ENCODE measurements at places on chromosomes 16 and 17.

DNA sequence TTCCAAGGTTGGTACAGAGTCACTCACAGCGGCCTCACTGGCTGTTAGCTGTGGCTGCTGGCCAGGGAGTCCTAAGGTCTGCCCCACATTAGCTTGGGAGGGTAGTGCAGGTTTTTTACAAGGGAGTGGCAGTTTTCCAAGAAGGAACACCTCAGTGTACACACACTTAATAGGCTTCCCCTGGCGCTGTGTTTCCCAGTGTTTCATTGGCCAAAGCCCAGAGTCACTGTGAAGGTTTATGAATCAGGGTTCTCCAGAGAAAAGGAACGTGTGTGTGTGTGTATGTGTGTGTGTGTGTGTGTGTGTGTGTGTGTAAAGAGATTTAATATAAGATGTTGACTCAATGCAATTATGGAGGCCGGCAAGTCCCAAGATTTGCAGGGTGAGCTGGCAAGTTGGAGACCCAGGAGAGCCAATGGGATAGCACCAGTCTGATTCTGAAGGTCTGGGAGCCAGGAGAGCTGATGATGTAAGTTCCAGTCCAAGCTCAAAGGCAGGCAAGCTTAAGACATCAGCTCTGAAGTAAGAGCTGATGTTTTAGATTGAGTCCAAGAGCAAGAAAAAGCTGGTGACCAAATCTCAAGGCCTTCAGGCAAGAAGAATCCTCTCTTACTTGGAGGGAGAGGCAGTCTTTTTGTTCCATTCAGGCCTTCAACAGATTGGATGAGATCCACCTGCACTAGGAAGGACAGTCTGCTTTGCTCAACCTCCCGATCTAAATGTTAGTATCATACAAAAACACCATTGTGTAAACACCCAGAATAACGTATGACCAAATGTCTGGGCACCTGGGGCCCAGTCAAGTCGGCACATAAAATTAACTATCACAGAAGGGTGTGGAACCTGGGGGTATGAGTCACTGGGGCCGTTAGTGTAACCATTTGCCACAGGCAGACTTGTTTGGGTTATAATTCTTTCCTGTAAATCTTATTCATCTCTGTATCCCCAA, 206.8 kb downstream of the PRKCA start:
- no peak for DNase-seq

GRCh38 chr17:45018848-45019711, 32.4 kb downstream of the DCAKD start:
- peak; percentile 87 for DNase-seq

DNA sequence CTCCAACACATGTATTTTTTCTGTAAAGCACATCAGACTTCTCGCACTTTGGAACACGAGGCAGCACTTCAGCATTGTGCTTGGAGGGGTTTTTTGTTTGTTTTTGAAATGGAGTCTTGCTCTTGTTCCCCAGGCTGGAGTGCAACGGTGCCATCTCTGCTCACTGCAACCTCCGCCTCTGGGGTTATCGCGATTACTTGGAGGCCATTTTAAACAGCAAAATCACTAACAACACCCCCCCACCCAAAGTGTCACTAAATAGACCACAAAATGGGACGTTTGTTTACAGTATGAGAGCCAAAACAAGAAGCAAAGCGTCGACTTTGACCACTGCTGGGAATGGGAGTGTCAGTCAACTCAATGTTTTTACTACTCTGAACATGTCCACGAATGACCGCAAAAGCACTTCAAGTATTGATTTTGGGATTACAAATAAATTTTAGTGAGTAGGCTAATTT, 9.0 kb upstream of the C16orf87 start:
- DNase-seq, result no peak

GRCh38 chr16:29915590-29916247, 10.3 kb downstream of the KCTD13 start:
- DNase-seq, result no peak

GRCh38 chr17:48487221-48487620, 43.6 kb downstream of the HOXB1 start:
- no peak for DNase-seq

GRCh38 chr16:16136588-16136987, 86.7 kb downstream of the ABCC6 start:
- DNase-seq, result no peak

- no peak for DNase-seq
These were observed 36.1 kb upstream of the FASN start for GRCh38 chr17:82134101-82134500.

DNA sequence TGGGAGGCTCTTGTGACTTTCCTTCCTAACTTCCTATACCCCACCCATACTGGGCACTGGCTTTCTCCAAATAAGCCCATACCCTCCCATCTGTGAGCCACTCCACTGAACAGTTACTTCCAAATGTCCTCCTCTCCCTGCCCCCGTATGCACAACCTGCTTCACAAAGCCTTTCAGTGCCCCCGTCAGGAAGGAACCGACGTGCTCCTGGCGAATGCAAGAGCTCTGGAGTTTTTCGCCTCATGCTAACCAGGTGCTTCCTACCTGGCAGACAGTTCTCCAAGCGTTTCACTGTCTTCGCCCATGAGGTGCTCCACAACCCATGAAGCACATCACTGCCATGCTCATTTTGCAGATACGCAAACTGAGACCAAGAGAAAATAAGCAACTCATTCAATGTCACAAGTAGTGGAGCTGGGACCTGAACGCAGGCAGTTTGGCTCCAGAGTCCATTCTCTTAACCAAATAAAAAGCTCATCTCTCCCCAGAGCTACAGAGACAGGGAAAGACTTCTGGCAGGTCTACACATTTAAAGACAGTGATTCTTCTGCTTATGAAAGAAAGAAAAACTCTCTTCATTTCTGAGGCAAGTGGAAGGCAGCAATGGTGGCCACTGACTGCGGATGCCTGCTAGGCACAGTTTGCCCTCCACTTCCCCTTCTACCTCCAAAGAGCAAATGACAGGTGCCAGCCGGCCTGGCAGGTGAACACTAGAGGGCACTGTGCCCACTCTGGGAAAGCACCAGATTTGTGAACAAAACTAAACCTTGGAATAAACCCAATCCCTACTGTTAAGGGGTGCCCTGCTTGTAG, 23.8 kb downstream of the SPHK1 start:
- DNase-seq, result peak; percentile 61

- no peak for DNase-seq
These were observed 30.5 kb upstream of the JPH3 start for GRCh38 chr16:87571868-87572244.

- DNase-seq, result no peak
These were observed 5.8 kb downstream of the MPRIP start for GRCh38 chr17:17048106-17048505.

DNA sequence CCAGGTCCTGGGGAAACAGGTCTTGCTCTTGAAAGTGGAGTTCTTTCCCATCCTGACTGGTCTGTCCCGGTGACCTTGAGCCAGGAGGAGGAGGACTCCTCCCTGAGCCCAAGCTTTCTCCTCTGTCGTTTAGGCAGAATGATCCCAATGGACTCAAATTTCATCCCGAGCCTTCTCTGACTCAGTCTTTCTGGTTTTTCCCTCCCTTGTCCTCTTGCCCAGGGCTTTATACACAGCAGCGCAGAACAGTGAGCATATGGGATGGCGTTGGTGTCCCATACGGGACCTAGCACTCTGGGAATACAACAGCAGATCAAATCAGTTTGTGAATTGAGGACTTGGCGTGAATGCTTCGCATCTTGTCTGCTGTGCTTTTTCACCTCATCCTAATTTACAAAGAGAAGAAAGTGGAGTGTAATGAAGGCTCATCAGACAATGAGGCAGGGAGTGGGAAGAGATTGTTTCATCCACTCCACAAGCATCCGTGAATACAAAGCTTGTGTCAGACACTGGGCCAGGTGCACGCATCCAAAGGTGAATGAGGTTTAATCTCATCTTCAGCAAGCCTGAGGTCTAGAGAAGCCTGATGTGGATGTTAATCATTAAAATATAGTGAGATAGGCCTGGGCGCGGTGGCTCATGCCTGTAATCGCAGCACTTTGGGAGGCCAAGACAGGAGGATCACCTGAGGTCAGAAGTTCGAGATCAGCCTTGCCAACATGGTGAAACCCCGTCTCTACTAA, 1.1 kb upstream of the XYLT1 start:
- no peak for DNase-seq

GRCh38 chr17:77478899-77479298, 338.1 kb downstream of the SEC14L1 start:
- DNase-seq, result no peak

- peak; percentile 0 for DNase-seq
These were observed 28.2 kb downstream of the ADAMTS18 start for GRCh38 chr16:77406680-77407079.

DNA sequence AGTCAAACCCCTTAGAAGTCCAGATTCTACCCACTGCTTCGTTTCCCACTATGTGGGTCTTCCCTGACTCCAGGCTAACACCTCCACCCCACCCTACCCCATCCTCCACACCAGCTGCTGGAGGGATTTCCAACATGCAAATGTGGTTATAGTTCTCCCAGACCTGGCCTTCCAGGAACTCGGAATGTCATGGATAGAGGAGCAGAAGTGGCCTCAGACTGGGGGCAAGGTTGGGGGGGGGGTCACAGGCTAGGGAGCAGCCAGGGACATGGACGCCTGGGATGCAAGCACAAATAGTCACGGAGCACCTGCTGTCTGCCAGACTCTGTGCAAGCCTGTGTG, 2.0 kb downstream of the CAMKK1 start:
- no peak for DNase-seq

DNA sequence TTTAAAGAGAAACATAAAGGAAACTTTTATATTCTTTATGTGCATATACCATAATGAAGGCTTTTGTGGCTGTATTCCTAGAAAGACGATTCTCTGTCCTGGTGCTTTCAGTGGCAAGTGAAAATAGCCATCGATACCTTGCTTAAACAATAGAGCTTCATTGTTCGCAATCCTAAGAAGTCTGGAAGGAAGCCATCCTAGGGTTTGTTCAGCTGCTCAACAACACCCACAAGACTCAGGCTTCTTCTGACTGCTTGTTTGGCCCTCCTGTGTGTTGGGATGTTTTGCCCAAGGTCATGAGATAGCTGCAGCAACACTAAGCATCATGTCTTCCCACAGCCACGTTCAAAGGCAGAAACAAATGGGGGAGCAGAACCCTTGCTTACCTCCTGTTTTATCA, 36.1 kb upstream of the COX10 start:
- DNase-seq, result no peak

DNA sequence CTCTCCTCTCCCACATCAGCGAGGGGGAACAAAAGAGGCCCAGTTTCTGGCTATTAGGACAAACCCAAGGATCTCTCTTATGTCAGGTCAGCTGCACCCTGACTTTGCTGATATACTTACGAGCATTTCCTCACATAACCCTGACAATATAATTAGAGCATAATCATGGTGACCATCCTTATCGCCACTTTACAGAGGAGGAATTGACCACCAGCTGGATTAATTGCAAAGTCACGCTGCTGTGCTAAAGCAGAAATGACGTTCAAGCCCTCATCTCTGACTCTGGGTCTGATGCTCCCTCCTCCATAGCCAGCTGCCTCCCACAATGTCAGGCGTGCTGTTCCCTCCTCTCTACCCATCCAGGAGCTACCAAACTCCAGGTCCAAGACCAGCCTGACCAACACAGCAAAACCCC, 42.6 kb downstream of the TRARG1 start:
- DNase-seq, result no peak

DNA sequence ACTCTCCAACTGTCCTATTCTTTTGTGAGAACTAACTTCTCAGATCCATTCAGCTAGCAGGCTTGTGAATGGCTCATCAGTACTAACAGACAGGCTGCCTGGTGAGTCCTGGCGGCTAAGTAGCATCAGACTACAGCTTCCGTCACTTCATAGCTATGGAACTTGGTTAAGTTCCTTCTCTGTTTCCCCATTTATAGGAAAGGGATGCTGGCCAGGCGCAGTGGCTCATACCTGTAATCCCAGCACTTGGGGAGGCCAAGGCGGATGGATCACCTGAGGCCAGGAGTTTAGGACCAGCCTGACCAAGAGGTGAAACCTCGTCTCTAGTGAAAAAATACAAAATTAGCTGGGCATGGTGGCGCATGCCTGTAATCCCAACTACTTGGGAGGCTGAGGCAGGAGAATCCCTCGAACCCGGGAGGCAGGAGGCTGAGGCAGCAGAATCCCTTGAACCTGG, 49.9 kb upstream of the TANGO6 start:
- no peak for DNase-seq

DNA sequence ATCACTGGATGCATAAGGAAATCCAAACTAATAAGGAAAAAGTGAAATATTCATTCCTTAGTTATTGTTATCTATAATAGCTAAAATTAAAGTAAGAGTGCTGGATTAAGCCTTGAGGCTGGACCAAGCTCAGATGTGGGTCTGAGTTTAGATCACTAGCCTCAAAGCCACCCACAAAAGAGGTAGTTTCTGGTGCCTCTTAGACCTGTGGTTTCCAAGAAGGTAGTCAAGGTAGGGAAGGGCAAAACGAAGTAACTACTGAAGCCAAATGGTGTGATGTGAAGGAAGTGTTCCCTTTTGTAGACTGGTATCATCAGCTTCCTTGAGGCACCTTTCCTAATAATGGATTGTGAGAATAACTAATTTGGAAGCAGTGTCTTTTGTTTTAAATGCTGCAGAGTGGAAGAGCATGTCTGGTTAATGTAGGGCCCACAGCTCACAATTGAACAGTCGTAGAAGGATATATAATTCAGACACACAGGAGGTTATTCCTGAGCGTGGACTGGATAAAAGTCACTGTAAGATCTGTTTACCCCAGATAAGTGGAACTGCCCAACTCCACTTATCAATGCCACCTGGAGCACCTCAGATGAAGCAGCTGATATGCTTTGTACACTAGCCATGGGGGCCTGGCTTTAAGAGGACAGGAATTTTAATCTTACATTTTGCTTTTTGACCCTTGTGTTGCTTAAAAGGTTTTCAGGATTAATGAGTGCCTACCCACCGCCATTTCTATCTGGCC, 31.7 kb upstream of the LCMT1 start:
- DNase-seq, result no peak

Data from suppressor macrophage (primary cell).